CD4-positive, alpha-beta T cell treated with Interleukin-21 for 1 hour (primary cell): ENCODE measurements at places on chromosomes 5 and 9.
A peak's percentile ranks its signal among the peaks of the same experiment; 100 is the strongest.

GRCh38 chr9:136026266-136026942, 65.2 kb upstream of the UBAC1 start:
- no peak for DNase-seq

- DNase-seq = no peak
Measured at GRCh38 chr9:36424289-36425055, 24.4 kb upstream of the RNF38 start.

DNA sequence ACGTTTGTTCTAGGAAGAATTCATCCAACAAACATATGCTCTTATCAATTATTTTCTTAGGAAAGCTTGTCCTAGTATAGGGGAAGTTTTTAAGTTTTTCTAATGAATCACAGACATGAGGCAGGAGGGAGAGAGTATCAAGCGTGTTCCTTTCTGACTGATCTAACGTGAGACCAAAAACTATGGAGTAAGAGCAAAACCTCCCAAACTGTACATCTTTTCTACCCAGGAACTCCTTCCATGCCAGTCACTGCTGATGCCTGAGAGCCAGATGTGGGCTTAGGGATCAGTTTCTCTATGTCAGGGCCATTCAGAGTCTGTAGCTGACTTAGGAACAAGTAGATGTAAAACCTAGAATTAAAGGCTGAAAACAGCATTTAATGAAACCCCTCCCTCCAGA, 51.7 kb upstream of the NFIB start:
- no peak for DNase-seq

DNA sequence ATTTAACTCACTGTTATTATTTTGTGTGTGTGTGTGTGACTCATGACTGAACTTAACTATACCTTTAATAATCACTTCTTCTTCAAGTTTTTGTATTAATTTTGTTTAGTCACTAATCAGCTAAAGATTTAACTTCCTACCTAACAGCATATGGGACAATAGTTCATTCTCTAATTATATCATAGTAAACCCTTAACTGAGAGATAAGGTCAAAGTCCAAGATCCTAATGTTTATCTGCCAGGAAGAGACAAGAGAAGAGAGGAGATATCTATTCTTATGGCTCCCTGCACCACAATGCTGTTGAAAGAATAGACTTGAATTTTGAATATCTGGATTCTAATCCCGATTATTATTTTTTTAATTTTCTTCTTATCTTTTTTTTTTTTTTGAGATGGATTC, 28.1 kb downstream of the FREM1 start:
- no peak for DNase-seq

DNA sequence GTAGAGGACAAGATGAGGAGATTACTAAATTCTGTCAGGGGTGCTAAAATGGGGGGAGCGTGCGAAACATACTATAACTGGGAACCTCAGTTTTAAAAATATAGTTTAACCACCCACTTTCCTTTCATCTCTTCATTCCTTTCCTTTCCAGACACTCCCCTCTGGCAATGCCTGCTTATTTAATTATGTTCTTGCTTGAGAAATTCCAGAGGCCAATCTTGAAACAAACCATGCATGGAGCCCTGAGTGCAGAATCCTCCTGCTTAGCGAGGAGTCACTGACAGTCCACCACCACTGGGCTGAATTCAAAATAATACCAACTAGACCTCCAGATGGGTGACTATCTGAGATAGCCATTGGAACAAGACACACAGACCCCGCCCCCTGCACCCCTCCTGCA, 29.7 kb upstream of the C9orf72 start:
- no peak for DNase-seq

DNA sequence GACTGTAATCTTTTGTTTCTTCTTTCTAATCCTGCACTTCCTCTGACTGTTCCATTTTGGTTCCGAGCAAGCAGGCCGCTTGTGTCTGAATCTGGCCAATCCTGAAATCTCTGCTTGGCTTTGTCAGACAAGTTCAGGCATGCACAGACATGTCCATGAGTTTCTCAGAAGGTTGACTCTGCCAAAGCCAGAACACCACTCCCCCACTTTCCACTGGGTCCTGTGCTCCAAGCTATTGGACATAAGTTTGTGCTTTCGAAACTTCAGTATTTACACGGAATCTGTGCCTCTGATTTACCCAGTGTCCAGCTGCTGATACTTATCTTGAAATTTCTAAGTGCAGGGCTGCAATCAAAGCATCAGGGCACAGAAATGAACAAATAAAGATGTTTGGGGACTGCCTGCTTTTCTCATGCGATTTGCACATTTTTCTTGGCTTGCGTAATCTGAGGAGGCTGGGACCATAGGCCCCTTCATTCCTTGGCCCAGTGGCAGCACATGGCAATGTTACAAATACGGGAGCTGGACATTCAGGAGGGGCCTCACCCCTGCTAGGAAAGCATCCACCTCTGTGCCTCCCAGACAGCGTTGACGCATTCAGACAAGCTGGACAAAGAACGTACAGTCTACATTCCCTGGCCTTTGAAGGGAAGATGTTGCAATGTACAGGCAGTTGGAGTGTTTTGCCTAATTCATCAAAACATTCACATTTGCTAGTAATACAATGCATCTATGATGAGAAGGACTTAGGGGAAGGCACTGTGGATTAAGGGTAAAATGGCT, 209.2 kb upstream of the PAPPA start:
- DNase-seq = no peak

DNA sequence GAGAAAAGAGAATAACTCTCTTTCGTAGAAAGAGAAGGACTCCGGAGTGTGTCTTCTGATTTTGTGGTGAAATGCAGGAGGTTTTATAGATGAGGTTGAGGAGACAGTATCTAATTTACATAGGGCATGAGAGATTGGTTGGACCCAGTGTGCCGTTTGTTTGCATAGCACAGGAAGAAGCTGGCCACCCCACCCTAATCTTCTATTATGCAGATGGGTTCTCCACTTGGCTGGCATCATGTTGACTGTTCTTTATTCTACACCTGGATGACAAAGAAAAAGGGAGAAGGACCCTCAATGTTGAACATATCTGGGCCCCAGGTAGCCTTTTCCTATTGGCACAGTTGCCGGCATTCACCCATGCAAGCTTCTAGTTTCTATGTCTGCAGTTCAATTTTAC, 23.2 kb upstream of the MINAR2 start:
- no peak for DNase-seq

DNA sequence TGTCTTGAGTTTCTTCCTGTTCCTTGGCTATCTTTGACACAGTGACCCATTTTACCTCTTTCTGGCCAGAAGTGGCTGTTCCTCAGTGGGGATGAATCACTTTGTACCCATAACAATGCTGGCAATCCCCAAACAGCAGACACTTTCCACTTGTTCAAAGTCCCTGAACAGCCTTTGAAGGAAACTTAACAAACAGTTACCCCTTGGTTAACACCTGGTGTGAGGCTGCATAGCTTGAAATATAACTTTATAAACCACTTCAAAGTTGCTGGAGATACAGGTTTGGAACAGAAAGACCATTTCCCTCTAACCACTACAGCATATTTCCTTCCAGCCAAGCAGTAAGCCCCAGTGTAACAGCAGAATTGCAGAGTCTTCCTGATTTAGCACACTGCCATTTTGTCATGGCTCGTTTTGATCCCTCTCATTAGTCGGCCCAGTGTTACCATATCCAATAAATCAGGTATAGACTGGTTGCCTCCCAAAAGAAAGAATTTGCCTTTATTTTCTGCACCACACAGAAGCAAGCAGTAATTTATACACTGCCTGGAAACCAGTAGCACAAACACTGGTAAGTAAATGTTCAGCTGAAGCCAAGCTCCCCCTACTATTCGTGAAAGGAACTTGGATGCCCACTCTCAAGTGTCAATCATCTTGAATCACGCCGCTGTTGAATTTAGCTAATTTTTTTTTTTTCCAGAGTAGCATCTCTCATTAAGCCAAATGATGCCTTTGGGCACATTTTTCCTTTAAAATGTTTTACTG, 225.9 kb downstream of the PIK3R1 start:
- DNase-seq = peak; percentile 26

DNA sequence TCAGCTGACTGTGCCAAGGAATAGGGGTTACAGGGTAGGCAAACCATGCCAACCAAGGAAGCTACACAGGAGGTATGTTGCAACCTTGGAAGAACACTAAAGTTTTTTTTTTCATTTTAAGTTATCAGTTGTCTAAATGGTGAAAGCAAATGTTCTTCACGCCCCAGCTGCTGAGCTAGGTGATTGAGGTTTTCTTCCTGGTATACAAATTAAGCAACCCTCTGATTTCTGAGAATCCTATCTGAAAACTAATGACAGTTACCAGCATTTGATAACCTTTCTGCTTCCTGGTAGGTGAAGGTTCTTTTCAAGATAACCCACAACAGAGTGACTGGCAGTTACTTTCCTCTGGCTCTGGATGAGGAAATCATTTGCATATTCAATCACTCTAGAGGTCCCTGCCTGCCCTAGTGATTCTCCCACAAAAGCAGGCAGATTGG, 194.9 kb downstream of the ATP10B start:
- DNase-seq = no peak

- DNase-seq = peak; percentile 52
Measured at GRCh38 chr9:15357050-15357653, 50.1 kb upstream of the TTC39B start.

DNA sequence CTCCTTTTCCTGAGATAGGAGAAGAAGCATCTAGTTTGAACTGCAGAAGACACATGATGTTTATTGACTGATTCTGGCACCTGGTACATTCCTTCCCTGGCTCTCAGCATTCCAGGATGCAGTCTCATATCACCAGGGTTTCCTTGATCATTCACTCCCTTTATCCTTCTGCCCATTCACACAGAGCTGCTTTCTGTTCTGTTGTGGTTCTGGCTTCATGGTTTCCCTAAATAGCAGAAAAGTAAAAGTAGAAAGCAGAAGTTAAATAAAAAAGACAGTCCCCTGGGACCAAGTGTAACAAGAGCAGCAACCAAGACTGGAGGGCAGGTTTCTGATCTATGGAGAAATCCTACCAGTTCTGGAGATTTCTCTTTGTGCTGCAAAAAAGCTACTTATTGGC, 3.2 kb downstream of the IFNA8 start:
- DNase-seq = no peak

DNA sequence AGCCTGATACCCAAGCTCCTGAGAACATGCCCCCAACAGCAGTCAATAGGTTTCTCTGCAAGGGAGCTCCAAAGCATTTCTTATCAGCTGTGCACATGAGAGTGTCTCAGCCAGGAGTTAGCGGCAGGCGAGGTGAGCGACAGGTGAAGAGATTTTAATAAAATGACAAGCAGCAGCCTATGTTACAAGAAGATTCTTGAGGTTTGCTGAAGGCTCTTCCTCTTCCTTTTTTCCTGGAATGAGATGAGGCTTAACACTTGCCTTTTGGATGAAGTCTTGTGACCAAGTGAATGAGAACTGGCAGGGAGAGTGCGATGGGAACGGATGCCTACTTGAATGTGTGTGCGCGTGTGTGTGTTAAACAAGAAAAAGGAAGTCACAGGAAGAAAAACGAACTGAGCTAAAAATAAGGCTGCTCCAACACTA, 76.1 kb downstream of the SHB start:
- DNase-seq = no peak
